GM19239 (cell line): ENCODE measurements at places on chromosomes 2 and 18.

DNA sequence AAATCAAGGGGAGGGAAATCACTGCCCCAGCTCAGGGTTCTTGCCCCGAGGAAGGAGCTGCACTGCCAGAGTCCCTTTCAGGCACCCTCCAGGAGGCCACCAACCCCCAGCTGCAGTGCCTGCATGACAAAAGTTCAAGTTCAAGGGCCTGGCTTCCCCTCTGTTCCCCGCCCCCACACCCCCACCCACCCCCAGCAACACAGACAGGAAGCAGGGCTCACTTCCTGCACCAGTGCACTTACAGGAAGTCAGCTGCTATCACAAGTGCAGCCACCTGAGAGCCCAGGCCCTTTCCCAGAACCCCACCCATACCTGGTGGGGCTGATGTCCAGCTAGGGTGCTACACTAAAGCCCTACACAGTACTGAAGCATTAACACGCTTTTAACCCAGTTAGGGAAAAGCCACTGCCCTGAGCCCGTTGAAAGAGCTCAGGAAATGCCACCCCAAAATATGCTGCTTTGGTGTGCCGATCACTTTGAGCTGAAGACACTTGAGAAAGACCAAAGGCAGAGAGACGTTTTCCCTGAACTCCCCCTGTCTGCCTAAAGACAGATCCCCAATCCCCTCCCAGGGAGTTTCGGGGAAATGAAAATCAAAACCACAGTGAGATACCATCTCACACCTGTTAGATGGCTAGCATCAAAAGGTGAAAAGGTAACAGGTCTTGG lies 109.9 kb upstream of the CAB39 start:
- DNase-seq: no peak

DNA sequence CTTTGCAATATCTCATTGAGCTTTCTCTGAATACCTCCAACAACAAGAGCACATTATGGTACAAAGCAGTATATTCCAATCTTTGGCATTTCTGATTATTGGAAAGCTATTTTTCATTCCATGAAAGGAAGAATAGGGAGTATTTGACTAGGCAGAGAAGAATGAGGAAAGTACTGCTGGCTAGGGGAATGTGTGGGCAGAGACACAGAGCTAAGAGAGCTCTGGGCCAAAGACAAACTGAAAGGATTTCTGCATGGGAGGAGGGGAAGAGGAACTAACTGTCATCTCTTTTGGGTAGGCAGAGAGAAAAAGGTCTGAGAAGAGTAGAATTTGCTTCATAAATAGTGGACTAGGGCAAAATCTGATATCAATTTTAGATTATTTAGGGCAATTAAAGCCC lies 150.8 kb downstream of the CCDC85A start:
- no peak for DNase-seq

GRCh38 chr18:57901825-57902589 lies 98.9 kb upstream of the ATP8B1 start:
- DNase-seq: no peak

GRCh38 chr18:26470011-26470637 lies 78.2 kb downstream of the KCTD1 start:
- DNase-seq: no peak
